C1 segment of cervical spinal cord (tissue), 14 donors: ENCODE measurements at places on chromosomes 3 and 15.

DNA sequence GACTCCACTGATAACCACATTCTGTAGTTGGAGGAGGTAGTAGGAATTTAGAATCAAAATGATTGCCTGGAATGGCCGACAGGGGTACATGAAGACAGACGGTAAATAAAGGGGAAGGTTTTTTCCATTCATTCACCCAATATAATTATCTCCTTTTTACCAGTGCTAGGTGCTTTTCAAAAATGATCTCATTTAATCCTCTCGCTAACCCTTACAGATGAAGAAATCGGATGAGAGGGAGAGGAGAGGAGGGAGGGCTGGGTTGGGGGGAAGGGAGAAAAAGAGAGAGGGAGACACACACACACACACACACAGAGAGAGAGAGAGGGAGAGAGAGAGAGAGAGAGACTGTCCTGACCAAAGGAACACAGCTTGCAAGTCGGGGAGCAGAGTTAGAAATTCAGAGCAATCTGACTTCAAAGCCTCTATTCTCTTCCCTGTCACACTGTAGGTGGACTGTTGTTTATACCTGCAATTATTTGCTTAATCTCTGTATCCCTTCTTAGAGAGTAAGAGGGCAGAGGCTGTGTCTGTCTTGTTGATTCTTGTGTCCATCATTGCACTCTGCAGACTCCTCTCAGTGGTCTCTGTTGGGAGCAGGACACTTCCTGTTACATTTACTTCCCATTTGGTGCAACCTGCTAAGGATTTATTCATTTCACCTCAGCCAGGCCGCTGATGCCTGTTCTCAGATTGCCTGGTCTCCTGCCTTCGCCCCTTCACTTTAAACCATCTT lies 18.7 kb upstream of the PAQR9 start:
- DNase-seq = no peak

GRCh38 chr3:280681-281080 lies 84.1 kb downstream of the CHL1 start:
- no peak for DNase-seq

DNA sequence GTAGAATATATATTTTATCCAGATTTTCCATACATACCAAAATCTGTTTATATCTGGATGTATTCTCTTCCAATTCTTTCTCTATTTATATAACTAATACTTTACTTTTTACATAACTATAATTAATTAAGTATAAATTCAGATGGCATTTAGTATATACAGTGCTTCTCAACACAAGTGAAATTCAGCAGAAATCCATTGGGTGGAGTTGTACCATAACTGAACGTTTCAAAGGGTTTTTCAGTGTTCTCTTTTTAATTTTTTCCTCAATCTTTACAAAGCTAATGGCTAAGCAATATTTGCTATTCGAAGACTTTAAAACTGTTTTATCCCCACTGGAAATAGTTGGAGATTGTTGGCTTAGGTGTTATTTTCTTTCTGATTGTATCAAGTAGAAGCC lies 13.9 kb upstream of the ZBBX start:
- no peak for DNase-seq

DNA sequence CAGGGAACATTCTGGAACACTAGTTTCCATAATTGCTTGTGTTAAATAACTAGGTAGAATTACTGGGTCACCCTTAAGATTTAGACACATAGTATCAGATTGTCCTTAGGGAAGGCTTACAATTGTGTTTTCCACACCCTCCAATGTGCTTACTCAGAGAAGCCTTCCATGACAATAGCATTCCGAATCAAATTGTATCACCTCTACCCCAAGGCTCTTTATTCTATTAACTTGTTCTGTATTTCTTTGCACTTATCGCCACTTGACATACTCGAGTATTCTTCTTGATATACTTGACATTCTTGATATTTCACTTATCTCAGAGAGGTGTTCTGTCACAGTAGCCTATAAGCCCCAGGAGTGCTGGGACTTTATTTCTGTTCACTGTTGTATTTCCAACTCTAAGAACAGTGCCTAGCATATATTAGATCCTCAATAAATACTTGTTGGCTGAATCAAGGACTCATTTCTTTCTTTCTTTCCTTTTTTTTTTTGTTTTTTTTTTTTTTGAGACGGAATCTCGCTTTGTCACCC lies 238.9 kb upstream of the PDZRN3 start:
- DNase-seq = no peak

DNA sequence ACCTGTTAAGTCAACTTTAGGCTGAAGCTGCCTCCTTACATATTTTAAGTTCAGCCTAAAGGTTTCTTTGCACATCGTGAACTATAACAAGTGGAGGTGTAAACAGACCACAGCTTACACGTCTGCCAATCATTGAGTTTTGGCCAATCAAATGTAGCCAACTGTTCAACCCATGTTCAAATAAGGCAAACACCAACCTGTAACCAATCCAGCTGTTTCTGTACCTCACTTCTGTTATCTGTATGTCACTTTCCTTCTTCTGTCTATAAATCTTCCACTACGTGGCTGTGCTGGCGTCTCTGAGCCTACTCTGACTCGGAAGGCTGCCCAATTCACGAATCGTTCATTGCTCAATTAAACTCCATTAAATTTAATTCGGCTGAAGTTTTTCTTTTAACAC lies 356.0 kb downstream of the TBC1D5 start:
- DNase-seq = no peak

- no peak for DNase-seq
These were observed 72.1 kb upstream of the TPRG1 start for GRCh38 chr3:189099505-189100290.

DNA sequence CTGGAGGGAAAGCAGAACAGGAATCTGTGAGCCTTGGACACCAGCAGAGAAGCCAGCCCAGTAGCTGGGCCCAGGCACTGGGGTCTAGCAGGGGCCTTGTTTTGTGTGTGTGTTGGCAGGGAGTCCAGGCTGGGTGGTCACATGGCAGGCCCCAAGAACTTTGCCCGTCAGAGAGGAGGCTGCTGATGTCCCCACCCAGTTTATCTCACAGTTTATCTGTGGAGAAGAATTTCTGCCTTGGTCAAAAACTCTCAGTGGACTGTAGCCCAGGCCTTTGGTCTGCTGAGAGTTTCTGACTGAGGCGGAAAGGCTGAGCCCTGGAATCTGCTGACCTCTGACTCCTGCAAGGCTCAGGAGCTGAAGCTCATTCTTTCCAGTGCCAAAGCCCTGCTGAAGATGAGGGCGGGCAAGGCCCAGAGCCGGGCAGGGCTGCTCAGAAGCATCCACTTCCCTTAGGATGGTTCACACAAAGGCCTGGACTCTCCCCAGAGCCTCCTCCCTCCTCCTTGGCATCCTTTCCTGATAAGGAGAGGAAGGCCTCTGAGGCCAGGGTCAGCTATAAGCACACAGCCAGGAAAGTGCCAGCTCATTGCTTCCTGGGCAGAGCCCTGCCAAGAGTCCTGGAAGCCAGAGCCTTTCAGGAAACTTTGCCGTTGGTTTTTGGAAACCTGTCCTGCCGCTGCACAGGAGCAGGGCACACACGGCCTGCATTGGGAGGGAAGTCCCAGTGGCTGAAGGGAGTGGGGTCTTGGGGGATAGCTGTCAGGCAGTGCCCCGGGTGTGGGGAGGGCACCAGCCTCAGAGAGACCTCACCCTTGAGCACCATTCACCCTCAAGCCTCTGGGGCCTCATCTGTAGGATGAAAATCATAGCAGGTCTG lies 37.2 kb upstream of the SLCO2A1 start:
- no peak for DNase-seq

GRCh38 chr15:63319065-63319464 lies 41.7 kb downstream of the APH1B start:
- no peak for DNase-seq
